RPMI8226 (cell line): ENCODE measurements at places on chromosomes 16 and 17.

DNA sequence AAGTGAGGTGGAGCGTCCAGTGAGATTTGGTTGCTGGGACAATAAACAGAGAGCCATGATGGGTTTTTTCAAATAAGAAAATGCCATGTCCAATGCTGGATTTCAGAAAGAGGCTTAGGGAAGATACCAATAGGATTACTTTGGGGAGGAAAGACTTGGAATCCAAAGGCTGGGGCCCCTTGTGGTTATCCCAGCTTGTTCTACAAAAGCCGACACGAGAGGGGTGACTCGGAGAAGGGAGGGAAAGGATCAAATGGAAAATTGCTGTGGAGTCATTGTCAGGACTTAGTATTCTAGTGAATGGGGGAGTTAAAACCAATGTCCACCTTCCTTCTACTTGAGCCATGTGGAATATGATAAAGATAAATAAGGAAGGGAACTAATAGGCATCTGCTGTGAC lies 305.5 kb downstream of the SOX9 start:
- DNase-seq: no peak

DNA sequence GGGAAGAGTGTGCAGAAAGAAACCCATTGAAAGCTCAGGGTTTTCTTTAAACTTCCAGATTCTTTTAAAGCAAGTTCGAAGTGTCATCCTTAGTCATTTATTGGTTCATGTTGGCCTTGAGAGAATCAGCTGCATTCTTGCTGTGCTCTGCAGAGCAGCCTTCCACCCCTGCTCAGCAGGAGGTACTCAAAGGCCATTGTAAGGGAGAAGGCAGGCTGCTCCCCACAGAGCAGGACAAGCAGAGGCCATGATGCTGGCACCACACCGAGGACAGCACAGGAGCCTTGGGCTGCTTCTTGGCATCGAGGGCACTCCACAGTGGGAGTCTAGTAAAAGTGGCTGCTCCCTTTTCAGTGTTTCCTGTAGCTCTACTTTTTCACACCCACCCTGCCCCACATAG lies 29.6 kb downstream of the NMT1 start:
- no peak for DNase-seq

DNA sequence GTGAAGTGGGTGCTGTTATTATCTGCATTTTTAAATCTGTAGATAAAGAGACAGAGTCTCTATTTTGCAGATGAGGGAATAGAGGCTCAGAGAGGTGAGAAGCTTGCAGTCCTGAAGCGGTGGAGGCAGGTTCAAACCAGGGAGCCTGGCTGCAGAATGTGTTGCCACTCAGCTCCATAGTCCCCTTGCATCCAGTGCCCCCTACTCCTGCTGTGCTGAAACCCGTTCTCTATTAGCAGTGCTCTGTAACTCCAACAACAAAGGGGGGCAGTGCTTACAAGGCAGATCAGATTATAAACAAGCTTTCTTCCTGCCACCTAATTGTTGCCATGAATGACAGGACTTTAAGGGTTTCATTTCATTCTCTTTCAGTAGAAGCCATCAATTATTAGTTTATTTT lies 118.1 kb upstream of the CACNG3 start:
- no peak for DNase-seq

DNA sequence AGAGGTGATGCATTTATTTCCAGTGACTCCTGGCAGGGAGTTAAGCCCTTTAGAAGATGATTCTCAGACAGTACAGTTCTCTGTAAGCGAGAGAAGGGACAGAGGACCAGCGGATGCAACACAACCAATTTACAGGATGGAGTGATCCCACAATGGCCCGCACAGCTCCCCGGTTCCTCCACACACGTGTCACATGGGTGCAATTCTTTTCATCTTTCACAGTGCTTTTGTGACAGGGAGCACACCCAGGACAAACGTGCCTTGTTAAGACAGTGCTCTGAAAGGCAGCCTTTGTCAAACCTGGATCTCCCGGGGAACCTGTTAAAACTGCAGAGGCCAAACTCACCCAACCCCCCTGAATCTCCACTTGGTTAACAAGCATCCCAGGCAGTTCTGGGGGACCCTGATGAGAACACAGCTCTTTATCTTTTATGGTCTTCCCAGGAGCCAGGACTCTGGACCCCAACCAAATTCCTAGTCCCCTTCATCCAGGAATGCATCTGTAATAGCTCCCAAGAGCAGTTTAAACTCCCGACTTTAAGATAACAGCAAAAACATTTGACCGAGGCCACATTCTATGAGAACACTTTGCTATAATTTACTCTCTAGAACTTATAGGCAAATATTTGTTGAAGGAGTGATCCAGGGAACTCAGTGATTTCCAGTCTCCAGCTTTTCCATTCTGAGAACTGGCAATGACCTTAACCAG lies 134.9 kb upstream of the CDH5 start:
- DNase-seq: no peak

GRCh38 chr17:44952946-44953475 lies 5.4 kb upstream of the KIF18B start:
- DNase-seq: peak; percentile 2

DNA sequence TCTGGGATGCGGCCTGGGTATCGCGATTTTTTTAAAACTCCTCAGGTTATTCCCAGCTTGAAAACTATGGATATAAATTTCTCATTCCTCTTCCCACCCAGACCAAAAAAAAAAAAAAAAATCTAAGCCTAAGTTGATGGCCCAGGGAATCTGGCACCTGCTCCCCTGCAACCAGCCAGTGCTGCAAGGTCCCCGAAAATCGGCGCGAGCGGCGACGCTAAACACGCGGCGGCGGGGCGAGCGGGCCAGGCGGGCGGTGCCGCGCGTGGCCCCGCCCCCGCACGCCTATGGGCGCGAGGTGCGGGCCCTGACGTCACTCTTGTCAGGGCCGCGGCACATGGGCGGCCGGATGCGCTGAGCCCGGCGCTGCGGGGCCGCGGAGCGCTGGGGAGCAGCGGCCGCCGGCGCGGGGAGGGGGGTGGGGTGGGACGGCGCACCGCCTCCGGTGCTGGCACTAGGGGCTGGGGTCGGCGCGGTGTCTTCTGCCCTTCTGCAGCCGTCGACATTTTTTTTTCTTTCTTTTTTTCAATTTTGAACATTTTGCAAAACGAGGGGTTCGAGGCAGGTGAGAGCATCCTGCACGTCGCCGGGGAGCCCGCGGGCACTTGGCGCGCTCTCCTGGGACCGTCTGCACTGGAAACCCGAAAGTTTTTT lies at the start of gene HLF:
Gene HLF (plus strand): TSS at position 316 of the 654 bp plus-strand sequence. CDS start 525 bp downstream, outside the sequence.
- peak; percentile 92 for DNase-seq

DNA sequence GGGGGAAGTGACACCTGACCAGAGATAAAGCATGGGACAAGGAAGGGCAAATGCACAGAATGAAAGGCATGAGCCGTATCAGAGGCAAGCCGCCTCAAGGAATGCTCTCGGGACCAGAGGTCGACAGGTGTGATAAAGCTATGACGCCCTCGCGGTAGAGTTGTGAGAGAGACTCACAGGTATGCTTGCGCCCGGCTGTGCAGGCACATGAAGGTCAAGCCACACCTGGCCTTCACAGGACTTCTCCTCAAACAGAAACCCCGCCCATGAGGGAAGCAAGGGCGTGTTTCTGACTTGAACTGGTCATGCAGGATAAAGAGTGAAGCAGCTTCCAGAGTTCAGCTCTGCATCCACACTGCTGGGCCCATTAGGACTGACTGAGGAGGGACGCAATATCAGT lies 7.8 kb downstream of the NCBP3 start:
- DNase-seq: no peak

DNA sequence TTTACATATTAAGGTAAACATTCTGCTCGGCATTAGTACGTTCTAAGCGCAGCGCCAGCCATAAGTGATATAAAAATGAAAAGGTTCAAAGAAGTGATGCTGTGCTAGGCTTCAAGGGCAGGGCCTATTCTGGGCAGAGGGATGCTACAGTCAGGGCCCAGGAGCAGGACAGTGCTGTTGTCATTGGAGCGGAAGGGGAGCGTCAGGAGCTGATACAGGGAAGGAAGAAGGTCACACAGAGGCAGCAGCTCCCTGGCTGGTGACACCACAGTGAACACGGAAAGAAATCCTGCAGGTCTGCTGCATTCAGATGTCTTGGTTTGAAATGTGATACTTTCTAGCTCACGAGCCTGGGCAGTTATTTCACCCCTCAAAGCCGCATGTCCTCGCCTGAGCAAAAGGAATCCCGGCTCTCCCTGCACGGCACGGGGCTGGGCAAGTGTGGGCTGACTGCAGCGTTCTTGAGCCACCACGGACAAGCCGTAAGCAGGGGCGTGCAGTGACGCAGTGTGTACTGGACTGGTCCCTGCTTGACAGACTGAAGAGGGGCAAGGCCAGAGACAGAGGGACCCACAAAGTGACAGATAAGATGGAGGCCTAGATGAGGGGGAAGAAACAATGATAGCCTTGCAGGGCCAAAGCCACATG lies 41.1 kb downstream of the ZCCHC14 start:
- no peak for DNase-seq

DNA sequence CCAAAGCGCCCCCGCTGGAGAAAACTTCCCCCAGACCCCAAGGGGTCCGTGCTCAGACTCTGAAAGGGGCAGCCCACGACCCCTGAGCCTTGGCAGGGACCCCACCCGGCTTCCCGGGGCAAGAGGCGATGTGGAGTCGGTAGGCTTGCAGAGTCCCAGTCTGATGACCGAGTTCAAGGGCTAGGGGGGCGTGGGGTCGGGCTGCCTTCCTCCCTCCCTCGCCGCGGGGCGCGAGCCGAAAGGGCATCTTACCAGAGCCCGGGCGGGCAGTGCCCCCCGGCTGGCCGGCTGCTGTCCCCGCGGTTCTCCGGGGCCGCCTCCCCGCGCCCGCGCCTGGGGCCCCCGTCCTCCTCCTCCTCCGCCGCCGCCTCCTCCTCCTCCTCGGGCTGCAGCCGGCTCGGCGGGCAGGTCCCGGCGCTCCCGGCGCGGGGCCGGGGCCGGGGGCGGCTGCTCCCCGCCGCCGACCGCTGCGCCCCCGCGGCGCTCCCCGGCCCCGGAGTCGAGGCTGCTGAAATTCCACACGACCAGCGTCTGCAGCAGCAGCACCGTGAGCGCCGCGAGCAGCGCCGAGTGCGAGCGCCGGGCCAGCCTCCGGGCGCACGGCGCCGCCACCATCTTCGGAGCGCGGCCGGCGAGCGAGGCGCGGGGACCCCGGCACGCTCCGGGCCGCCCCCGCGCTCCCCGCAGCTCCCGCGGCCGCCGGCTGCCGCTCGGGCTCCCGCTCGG lies 415 bp downstream of the XYLT1 start:
- DNase-seq: no peak

DNA sequence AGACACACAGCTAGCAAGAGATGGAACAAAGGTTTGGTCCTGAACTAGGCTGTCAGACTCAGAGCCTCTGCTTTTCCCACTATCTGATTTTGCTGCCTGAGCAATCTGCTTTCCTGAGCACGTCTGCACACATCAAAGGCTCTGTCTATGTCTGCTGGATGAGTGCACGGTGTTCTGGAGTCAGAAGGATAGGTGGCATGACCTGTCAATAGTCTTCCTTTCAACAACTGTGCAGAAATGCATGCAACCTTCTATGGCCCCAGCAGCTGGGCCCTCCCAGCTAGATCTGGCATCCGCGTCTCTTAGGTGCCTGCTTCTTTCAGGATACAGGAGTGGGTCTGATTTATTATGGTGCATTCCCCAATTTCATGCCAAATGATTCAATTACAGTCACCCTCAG lies 138.3 kb downstream of the UTP18 start:
- no peak for DNase-seq

GRCh38 chr17:7997186-7997585 lies 5.2 kb upstream of the GUCY2D start:
- DNase-seq: peak; percentile 88

GRCh38 chr16:84009282-84009681 lies 33.3 kb downstream of the SLC38A8 start:
- no peak for DNase-seq
